Cortex of kidney (tissue), 1 donor: ENCODE measurements at places on chromosomes 3 and 15.

GRCh38 chr15:70440416-70441138, 322.8 kb downstream of the UACA start:
- no peak for DNase-seq

- no peak for DNase-seq
Measured at GRCh38 chr3:65914032-65914739, 124.5 kb downstream of the MAGI1 start.

DNA sequence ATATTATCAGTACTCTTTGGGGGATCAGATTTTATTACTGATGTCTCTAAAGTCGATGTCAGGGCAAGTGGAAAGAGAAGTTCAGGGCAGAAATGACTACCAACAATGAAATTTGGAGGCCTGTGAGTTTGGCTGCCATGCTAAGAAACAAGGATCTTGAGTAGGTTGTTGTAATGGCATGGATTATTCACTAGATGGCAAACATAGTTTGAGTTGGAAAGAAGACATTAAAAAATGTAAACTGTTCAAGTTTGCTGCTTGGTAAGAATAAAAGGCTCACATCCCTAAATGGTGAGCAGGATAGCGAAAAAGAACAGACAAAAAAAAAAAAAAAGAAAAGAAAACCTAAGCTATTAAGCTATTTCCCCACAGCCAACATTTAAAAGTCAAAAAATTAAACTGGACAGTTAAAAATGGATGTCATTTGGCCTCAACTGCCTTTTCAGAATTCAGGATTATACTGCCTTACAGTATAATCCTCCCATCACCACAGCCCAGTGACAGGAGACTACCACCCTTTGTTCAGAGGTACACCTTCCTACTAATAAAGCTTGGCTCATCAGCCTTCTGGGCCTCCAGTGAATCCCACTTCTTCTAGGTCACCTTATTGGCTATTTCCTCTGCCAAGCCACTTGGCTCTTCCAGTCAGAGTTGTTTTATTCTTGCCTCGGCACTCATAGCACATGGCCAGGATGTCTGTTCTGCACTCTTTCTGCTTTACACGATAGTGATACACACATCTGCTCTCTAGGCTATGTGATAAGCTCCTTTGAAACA, 163.7 kb downstream of the PLD1 start:
- no peak for DNase-seq

DNA sequence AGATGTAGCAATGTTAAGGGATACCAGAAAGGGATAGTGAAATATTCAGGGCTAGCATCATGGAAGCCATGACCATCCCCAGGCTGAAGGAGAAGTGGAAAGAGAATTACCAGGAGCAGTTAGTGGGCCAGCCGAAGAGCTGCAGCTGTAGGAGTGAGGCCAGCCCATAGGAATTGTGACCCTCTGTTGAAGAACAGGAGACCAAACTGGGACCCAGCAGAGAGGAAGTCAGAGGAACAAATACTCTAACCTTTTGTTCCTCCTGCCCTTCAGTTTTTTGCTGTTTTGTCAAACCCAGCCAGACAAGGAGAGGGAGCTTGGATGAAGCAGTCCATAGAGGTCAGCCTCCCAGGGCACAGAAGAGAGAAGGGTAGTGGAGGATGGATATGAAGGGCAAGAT, 115.4 kb downstream of the CLSTN2 start:
- no peak for DNase-seq

DNA sequence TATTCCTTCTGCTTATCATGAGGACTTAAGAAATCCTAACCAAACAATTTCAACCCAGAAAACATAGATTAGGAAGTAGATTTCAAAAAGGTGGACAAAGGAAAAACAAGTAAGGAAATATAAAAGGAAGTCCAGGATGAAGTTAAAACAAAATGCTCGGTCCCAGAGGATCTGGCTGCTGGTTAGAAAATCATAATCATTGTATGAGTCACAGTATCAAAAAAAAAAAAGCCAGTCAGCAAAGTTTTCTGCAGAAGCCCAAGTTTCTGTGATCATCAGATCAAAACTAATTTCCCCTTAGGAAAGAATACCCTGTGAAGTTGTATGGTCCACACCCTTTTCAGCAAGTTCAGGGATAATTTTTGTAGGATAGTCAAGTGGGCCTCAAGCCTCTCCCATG, 43.0 kb upstream of the LRTM1 start:
- DNase-seq, result no peak

DNA sequence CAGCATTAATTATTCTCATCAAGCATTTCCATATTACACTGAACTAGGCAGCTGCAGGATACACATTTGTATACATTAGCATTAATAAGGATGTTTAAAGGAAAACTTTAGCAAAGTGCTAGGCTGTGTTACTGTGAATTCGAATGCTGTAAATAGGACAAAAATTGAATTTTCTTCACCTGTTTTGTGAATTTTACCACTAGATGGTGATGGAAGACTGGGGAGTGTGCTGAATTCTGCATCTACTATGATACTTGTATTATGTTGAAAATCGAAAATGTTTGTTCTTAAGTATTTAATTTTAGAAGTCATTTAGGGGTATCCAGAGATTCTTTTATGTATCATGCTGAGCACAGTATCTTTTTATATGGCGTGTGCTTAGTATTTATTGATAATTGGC, 12.3 kb upstream of the P2RY14 start:
- DNase-seq, result no peak

GRCh38 chr3:156511987-156512677, 42.8 kb downstream of the SSR3 start:
- no peak for DNase-seq

GRCh38 chr3:56885879-56886278, 84.1 kb upstream of the ARHGEF3 start:
- DNase-seq, result no peak

GRCh38 chr3:111314898-111315297, 227.1 kb upstream of the CD96 start:
- no peak for DNase-seq
